Hematopoietic multipotent progenitor cell (in vitro differentiated cells): ENCODE measurements at places on chromosomes 12 and 14. TPM values are rescaled to one million over a fixed set of nuclear protein-coding genes. Genes with fewer than 3 reads are reported as not detected.

Gene HOXC11
- total RNA-seq = under 0.01 TPM

Gene OVCH1
- not detected for total RNA-seq

Gene PTPRR
- total RNA-seq = 0.27 TPM

Gene PGF
- under 0.01 TPM for total RNA-seq

Gene SERPINA9
- not detected for total RNA-seq

Gene KRT77
- total RNA-seq = not detected

Gene CLEC4C
- total RNA-seq = under 0.01 TPM

Gene SERPINA3
- total RNA-seq = not detected

Gene CLMN
- total RNA-seq = 1.9 TPM

Gene TAS2R31
- 5.1 TPM for total RNA-seq

Gene YBX3
- 142 TPM for total RNA-seq

Gene BBOF1
- total RNA-seq = 1.6 TPM

Gene ZFHX2
- total RNA-seq = 0.81 TPM

Gene NOS1
- under 0.01 TPM for total RNA-seq

Gene RAP1B
- total RNA-seq = 125 TPM
